Subcutaneous preadipocyte (primary cell): ENCODE measurements at places on chromosomes 11 and 22. TPM values are rescaled to one million over a fixed set of nuclear protein-coding genes. Genes with fewer than 3 reads are reported as not detected.

Gene RBMXL2
- not detected in 2 replicates for total RNA-seq

Gene GLYATL1B
- not detected in 2 replicates for total RNA-seq

Gene TRIM49
- total RNA-seq = not detected in 2 replicates

Gene GGTLC3
- not detected in 2 replicates for total RNA-seq

Gene CARNS1
- total RNA-seq = under 0.01 TPM in 2 replicates

Gene MOV10L1
- total RNA-seq = 0.37 and 0.59 TPM in 2 replicates

Gene KRTAP5-7
- total RNA-seq = 0.37 TPM in 1 of 2 replicates, not detected in the other

Gene PRR33
- not detected in 2 replicates for total RNA-seq

Gene SMARCB1
- total RNA-seq = 53.0 and 58.8 TPM in 2 replicates

Gene C11orf86
- total RNA-seq = not detected in 2 replicates

Gene GVQW3
- total RNA-seq = 2.9 and 3.3 TPM in 2 replicates

Gene RASGRP2
- total RNA-seq = 0.20 and 0.37 TPM in 2 replicates

Gene RTN4R
- total RNA-seq = 0.59 TPM in 1 of 2 replicates, not detected in the other

Gene USH1C
- total RNA-seq = not detected in 2 replicates

Gene EFCAB6
- total RNA-seq = 1.6 and 2.6 TPM in 2 replicates

Gene OTOG
- total RNA-seq = not detected in 2 replicates

Gene RIMBP3C
- total RNA-seq = 0.39 and 1.1 TPM in 2 replicates

Gene C22orf31
- not detected in 2 replicates for total RNA-seq

Gene P2RX6
- under 0.01 and 0.20 TPM in 2 replicates for total RNA-seq

Gene OR52E8
- not detected in 2 replicates for total RNA-seq

Gene MEI1
- 0.37 and 3.1 TPM in 2 replicates for total RNA-seq

Gene MTMR3
- total RNA-seq = 16.9 and 23.5 TPM in 2 replicates

Gene CFAP300
- total RNA-seq = 2.2 and 5.1 TPM in 2 replicates

Gene SCGB2A2
- total RNA-seq = not detected in 2 replicates

Gene CACNA1I
- under 0.01 TPM in 1 of 2 replicates, not detected in the other for total RNA-seq

Gene NAALADL1
- 10.8 and 14.3 TPM in 2 replicates for total RNA-seq

Gene MPEG1
- under 0.01 TPM in 1 of 2 replicates, not detected in the other for total RNA-seq

Gene UCP3
- 0.73 and 0.78 TPM in 2 replicates for total RNA-seq

Gene SLC6A5
- not detected in 2 replicates for total RNA-seq

Gene CD3D
- total RNA-seq = not detected in 2 replicates

Gene SLN
- not detected in 2 replicates for total RNA-seq

Gene CBL
- 8.1 and 11.7 TPM in 2 replicates for total RNA-seq

Gene CCT8L2
- not detected in 2 replicates for total RNA-seq

Gene TNNT3
- total RNA-seq = 0.37 TPM in 1 of 2 replicates, not detected in the other

Gene ANGPTL5
- total RNA-seq = 0.39 and 0.73 TPM in 2 replicates

Gene TMEM134
- total RNA-seq = 9.4 and 10.3 TPM in 2 replicates

Gene CD3E
- total RNA-seq = not detected in 2 replicates

Gene SIAE
- total RNA-seq = 7.4 and 10.7 TPM in 2 replicates

Gene RIMBP3B
- under 0.01 and 0.37 TPM in 2 replicates for total RNA-seq

Gene OR10D3
- not detected in 2 replicates for total RNA-seq

Gene CD248
- 63.5 and 135 TPM in 2 replicates for total RNA-seq

Gene FDXACB1
- 2.6 and 4.9 TPM in 2 replicates for total RNA-seq

Gene SSTR3
- not detected in 2 replicates for total RNA-seq

Gene TMPRSS4
- total RNA-seq = not detected in 2 replicates
